ENCODE measurements at places on chromosomes 6 and 20. TPM values are rescaled to one million over a fixed set of nuclear protein-coding genes. Genes with fewer than 3 reads are reported as not detected.
A peak's percentile ranks its signal among the peaks of the same experiment; 100 is the strongest.

SRSF12 gene
- 21.9 TPM for total RNA-seq

NRSN1 gene
- total RNA-seq, result 0.54 TPM

ATXN1 gene
- 3.9 TPM for total RNA-seq

DNA sequence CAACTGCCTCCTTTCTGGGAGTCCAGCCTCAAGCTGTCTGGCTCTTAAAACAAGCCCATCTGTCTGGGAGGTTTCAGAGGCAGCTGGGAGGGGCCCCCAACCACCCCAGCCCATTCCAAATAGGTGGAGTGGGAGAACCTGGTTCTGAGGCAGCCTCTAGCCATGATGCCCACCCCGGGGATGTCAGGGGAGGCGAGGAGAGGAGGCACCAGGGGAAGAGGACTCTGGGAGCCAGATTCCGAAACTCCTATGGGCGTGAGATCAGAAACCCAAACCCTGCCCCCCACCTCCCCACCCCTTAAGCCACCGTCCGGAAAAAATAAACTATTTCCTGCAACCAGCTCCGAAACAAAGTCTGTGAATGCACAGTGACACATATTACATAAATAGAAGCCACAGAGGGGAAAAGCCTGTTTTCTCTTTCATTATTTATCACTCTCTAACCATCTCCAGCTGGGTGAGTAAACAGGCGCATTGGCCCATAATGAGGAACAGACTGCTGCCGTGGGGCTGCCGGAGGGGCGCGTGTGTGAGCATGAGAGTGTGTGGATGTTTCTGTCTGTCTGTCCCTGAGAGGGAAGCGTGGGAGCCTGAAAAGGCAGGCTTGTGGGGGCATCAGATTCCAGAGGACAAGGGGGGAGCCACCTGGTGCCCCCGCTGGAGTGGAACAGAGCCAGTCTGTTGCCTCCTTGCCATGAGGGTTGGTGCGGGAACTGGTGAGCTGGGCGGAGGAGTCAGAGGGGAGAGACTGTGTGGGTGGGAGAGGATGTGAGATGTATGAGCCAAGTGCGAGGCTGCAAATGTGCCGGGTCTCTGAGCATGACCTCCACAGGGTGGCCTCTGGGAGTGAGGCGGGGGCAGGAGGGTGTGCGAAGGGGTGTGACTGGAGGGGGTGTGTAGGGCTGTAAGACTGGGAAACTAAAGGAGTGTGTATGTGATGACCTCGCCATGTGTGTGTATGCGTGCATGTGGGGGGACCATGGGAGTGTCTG, 14.3 kb upstream of the FOXP4 start:
- no peaks in the 10 kb centered on the region for H3K36me3 ChIP-seq
- DNase-seq, result no peak
- H3K27ac ChIP-seq, result peak overlapping the region; percentile 65
- H3K4me3 ChIP-seq, result peak overlapping the region; percentile 0
- H3K27me3 ChIP-seq, result peaks cover 30% of the 10 kb centered on the region

GRCh38 chr20:3889489-3890397, 556 bp downstream of the PANK2 start:
- H3K27me3 ChIP-seq, result peaks cover 6% of the 10 kb centered on the region
- DNase-seq, result peak; percentile 15
- H3K27ac ChIP-seq, result peak overlapping the region; percentile 97
- peaks cover 5% of the 10 kb centered on the region for H3K36me3 ChIP-seq
- H3K4me1 ChIP-seq, result peaks cover 57% of the 10 kb centered on the region

GRCh38 chr6:5899216-5900045, 107.3 kb downstream of the NRN1 start:
- no peak for DNase-seq
- no peaks in the 10 kb centered on the region for H3K4me1 ChIP-seq
- H3K27ac ChIP-seq, result no peak overlapping the region
- peaks cover 7% of the 10 kb centered on the region for H3K36me3 ChIP-seq
- H3K4me3 ChIP-seq, result no peak overlapping the region

- no peak overlapping the region for H3K4me3 ChIP-seq
- no peaks in the 10 kb centered on the region for H3K27me3 ChIP-seq
- no peak for DNase-seq
- no peak overlapping the region for H3K27ac ChIP-seq
Measured at GRCh38 chr6:52554684-52555280, 22.1 kb downstream of the TRAM2 start.

- no peak overlapping the region for H3K4me3 ChIP-seq
- H3K27ac ChIP-seq, result no peak overlapping the region
- H3K4me1 ChIP-seq, result peaks cover 5% of the 10 kb centered on the region
- H3K36me3 ChIP-seq, result peaks cover 2% of the 10 kb centered on the region
- DNase-seq, result no peak
Measured at GRCh38 chr6:7273709-7274108, 39.3 kb downstream of the SSR1 start.

GRCh38 chr6:32774426-32774825, 11.1 kb upstream of the HLA-DQB2 start:
- DNase-seq, result no peak
- no peak overlapping the region for H3K4me3 ChIP-seq
- no peaks in the 10 kb centered on the region for H3K4me1 ChIP-seq

DNA sequence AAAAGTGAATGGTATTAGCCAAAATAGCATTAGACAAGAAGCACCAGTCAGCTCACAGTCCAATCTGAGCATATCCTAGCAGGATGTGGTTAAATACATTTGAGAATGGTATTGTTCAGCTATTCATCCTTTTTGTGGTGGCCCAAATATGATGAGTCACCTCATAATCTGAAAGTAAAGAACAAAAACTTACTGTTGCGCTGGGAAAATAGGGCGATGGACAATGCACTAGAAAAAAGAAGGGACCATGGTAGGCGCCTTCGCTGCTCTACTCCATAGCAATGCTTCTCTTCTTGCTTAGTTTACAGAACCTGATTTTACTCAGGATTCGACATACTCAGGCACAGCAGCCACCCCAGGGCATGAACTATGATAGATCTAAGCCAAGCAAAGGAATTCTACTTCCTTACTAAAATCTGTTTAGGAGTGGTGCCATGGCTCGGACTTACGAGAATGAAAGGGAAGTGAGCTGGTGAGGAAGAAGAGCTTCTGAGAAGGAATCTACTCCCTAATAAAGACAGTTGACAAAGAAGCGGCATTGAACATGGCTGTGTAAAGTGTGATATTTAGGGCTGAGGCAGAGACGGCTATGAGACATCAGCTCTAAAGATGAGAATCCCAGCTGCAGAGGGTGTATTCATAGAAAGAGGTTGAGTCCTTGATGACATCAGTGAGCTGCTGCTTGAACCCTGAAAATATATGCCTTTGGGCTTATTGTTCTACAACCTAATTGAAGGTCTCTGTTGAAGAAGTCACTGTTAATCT, 16.6 kb upstream of the FBXO9 start:
- H3K27me3 ChIP-seq, result no peaks in the 10 kb centered on the region
- no peak overlapping the region for H3K4me3 ChIP-seq

DNA sequence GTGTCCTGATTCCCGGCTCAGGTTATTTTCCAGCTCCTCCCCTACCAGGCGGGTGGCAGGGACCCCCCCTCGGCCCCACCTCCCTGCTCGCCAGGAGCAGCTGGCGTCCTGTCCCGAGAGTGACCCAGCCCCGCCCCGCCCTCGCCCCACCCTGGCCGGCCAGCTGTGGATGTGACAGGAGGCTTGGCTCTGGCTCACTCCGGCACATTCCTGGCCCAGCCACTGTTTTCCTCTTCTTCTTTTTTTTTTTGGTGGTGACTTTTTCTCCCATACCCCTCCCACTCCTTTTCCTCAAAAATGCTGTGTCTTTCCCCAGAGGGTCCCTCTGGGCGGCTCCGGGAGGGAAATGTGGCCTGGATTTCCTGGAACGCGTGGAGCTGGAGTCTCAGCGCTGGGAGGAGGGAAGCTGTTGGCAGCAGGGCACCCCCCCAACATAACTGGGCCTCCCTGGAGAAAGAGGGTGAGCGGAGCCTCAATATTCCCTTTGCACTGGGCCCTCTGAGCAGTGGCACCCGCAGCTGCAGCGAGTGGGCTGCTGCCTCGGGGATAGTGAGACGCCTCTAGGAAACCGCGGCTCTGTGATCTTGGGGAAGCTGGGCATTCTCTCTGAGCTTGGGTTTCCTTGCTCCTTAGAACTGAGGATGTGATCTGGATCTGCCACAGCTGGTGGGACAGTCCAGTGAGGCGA, 28.3 kb upstream of the CSNK2A1 start:
- H3K4me1 ChIP-seq, result peaks cover 10% of the 10 kb centered on the region
- H3K27me3 ChIP-seq, result peaks cover 67% of the 10 kb centered on the region
- no peaks in the 10 kb centered on the region for H3K36me3 ChIP-seq

DNA sequence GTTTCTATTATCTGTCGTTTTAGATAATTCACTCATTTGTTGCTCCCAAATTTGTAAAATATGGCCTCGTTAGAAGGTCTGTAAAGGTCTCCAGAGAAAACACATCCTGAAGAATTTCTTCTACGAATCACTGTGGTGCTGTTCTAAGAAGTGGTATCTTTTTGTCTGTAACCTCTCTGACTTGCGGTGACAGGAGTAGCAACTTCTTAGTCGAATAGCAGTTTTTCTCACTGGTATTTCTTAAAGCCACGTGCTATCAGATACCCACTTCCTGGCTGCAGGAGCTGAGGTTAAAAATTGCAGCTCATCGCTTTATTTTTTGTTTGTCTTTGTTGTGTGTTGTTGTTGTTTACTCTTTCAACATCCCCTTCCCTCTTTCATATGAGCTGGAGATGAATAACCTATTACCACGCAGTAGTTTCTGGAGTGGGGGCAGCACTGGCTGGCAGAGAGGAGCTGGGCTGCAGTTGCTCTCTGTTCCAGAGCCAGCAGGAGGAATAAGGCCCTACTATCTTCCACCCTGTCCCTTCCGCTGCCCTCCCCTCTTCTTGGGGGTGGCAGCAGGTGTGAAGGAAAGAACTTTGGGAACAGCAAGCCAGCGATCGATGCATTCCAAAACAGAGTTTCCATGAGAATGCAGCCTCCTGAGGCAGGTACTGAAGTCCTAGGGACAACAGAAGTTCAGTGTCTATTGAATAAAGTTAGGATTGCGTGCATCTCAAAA, 64.7 kb downstream of the C6orf118 start:
- H3K27ac ChIP-seq, result no peak overlapping the region
- DNase-seq, result no peak
- H3K4me3 ChIP-seq, result no peak overlapping the region
- H3K27me3 ChIP-seq, result no peaks in the 10 kb centered on the region
- H3K36me3 ChIP-seq, result peaks cover 3% of the 10 kb centered on the region

GRCh38 chr6:166162599-166163342, 4.9 kb downstream of the TBXT start:
- H3K36me3 ChIP-seq, result peaks cover 3% of the 10 kb centered on the region
- no peak for DNase-seq
- no peaks in the 10 kb centered on the region for H3K4me1 ChIP-seq
- H3K27ac ChIP-seq, result no peak overlapping the region

DNA sequence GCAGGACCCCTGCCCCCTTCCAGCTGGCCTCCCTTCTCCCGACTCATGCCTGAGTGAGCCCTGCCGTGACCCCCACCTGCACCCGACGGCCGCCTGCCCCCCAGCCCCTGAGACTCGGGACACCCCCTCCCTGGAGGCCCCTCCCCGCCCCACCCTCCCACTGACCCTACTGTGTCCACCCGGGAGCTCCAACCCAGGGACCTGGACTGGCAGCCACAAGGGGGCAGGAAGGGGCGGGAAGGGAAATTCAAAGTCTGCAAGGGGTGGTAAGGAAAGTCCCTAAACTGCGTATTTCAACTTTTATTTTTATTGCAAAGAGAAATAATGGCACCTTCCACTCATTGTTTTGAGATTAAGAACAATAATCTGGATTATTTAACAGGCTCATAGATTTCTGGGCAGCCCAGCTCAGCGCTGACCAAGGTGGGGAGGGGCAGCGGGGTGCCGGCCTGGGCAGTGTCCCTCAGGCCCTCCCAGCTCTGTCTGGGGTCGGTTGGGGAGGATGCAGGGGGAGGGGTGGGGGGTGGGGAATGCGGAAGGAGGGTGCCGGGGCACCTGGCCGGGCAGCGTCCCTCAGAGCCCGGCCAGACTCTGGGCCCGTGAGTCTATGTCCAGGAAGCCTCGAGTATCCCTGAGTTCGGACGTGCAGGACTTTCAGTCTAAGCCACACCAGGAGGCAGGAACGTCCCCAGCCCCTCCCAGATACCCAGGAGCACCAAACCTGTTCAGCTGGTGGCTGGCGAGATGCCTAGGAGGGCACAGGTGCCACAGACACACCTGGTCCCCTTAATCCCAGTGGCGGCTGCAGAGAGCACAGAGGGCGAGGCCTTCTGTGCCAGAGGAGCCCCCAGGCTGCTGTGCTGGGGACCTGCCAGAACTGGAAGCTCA, 1.3 kb upstream of the PTK6 start:
- no peaks in the 10 kb centered on the region for H3K27me3 ChIP-seq
- H3K4me1 ChIP-seq, result peaks cover 3% of the 10 kb centered on the region
- H3K27ac ChIP-seq, result no peak overlapping the region
- H3K4me3 ChIP-seq, result no peak overlapping the region
